ENCODE measurements at places on chromosomes 1 and 21.

GRCh38 chr1:3590951-3591865 is 20.1 kb downstream of the MEGF6 start:
- no peak for DNase-seq

DNA sequence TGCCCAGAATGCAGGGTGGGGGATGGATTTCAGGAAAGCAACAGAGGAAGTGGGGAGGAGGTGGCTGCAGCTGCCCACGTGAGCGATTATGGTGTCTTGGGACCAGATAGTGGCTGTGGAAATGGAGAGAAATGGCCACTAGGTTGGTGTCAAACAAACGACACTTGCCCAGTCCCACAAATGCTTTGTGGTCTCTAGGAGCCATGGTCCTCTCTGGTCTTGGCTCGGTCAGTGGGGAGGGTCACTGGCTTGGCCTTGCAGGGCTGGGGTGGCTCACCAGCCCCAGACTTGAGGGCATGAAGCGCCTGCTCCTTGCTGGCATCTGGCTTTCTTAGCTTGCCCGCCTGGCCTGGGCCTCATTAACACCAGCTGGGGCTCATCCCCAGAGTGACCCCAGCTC is 7.2 kb downstream of the PADI2 start:
- DNase-seq = no peak

DNA sequence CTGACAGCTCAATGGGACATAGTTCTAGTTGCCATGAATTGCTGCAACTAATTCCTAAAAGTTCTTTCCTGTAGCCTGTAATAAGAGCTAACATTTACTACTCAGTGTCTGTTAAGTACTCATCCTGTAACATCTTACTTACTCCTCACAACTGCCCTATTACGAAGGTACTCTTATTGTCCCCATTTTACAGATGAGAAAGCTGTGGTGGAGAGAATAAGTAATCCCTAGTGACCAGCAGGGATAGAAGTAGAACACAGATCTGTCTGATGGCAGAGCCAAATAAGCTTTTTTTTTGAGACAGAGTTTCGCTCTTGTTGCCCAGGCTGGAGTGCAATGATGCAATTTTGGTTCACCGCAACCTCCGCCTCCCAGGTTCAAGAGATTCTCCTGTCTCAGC is 3.1 kb downstream of the STK40 start:
- no peak for DNase-seq

GRCh38 chr1:115906627-115907026 is 65.7 kb upstream of the NHLH2 start:
- DNase-seq = no peak

DNA sequence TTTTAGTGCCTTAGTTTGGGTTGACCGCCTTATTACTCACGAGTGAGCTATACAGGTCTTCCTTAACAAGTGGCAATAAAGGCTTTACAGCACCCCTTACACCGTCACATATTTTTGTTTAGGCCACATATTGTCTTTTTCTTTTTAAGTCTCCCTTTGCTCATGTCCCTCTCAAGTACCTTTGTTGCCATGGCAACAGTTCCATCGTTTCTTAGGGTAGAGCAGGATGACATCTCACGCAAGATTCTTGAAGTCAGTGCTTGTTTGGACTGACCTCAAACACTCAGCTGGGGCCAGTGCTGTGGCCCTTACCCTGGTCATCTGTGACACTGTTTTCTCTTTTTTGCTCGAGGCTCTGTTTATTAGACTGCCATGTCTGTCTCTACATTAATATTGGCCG is 69.8 kb downstream of the PBX1 start:
- DNase-seq = no peak

DNA sequence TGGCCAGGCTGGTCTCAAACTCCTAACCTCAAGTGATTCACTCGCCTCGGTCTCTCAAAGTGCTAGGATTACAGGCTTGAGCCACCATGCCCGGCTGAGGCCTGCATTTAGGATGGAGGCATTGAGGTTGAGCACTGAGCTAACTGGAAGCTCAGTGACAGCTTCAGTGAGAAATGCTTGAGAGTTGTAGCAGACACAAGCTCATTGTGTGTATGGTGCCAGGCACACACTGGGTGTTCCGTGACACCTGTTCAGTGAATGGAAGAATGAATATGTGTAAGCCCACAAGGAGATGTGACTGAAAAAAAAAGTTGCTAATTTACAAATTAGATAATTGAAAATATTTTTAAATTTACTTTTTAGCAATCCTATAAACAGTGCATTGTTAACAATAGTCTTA is 21.8 kb downstream of the LURAP1 start:
- no peak for DNase-seq

DNA sequence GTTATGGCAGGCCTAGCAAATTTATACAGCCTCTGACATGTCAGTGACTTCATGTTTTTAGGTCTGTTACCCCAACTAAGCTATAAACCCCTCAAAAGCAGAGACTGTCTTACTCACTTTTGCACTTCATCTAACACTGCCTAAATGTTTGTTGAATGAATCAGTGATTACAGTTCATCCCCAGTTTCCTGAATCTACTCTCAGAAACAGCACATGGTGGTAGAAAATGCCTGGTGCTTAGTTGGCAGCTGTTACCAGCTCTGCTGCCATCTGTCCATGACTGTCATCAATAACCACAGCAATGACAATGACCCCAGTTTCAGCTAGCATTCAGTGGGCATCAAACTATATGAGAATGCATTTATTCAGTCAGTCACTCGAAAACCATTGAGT is 110.5 kb upstream of the SERBP1 start:
- DNase-seq = no peak

- DNase-seq = no peak
Measured at GRCh38 chr1:10789803-10790702, 6.4 kb downstream of the CASZ1 start.

DNA sequence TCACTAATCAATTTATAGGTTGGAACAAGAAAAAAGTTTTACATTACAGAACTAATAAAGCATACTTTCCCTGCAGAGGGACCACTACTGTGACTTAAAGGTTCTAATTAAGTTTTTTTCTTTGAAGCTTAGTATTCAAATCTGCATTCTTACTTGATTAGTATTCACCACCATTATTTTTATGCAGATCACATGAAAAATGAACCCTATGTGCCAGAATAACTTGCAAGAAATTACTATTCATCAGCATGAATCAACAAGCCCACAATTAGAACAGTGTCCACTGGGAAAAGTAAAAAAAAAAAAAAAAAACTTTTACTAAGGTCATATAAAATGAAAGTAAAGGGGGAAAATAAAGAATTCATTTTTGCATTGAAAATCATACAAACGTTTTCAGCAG is 90.8 kb downstream of the SMYD3 start:
- no peak for DNase-seq

GRCh38 chr1:19006000-19006399 is 49.5 kb upstream of the IFFO2 start:
- no peak for DNase-seq

GRCh38 chr21:45477176-45478114 is 64.8 kb downstream of the SLC19A1 start:
- DNase-seq = no peak

GRCh38 chr1:200090252-200091159 is 63.0 kb downstream of the NR5A2 start:
- peak; percentile 20 for DNase-seq

DNA sequence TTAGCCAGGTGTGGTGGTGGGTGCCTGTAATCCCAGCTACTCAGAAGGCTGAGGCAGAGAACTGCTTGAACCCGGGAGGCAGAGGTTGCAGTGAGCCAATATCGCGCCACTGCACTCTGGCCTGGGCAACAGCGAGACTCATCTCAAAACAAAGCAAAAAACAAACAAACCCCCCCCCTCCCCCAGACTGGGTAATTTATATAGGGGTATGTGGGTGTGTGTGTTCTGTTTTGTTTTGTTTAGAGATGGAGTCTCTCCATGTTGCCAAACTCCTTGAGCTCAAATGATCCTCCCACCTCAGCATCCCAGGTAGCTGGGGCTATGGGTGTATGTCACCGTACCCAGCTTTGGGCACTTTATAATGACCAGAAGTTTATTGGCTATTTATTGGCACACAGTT is 73.6 kb downstream of the SLC27A3 start:
- no peak for DNase-seq

- DNase-seq = no peak
Measured at GRCh38 chr1:230327892-230328284, 98.2 kb downstream of the PGBD5 start.

DNA sequence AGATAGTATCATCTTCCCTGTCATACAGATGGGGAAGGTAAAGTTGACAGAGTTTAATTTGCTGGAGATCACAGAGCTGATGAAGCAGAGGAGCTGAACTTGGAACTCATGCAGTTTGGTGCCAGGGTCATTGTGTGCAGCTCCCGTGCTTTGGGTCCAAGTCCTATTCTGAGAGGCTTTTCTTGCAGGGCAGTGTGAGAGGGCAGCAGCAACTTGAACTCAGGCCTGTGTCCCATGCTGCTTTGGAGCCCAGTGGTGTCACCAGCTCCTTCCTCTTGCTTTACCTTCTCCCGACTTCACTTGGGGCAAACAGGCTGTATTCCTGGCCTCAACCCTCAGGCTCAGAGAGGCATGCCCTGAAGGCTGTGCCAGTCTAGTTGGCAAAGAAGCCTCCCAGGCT is 24.7 kb downstream of the INAVA start:
- DNase-seq = no peak

DNA sequence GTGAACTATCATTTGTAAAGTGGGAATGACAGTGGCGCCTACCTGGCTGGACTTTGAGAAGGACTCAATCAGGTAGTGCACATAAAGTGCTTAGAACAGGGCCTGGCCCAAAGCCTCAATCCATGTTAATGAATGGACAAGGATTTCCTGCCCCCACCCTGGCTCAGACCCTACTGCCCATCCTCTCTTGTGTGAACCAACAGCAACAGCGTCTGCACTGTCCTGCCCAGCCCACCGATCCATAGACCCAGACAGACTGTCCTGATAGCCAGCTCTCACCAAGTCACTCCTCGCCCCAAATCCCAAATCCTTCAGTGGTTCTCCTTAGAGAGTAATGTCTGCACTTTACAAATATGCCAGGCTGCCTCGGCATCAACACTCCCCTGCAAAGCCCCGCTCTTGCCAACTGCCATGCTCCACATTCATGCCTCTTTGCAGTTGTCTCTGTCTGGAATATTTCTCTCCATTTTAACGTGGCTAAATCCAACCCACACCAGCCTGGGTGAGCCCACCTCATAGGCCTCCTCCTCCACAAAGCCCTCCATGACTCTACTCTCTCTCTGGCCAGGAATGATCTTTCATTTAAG is 157.6 kb upstream of the EDN2 start:
- no peak for DNase-seq

GRCh38 chr1:7770669-7770996 is 463 bp upstream of the VAMP3 start:
- no peak for DNase-seq

DNA sequence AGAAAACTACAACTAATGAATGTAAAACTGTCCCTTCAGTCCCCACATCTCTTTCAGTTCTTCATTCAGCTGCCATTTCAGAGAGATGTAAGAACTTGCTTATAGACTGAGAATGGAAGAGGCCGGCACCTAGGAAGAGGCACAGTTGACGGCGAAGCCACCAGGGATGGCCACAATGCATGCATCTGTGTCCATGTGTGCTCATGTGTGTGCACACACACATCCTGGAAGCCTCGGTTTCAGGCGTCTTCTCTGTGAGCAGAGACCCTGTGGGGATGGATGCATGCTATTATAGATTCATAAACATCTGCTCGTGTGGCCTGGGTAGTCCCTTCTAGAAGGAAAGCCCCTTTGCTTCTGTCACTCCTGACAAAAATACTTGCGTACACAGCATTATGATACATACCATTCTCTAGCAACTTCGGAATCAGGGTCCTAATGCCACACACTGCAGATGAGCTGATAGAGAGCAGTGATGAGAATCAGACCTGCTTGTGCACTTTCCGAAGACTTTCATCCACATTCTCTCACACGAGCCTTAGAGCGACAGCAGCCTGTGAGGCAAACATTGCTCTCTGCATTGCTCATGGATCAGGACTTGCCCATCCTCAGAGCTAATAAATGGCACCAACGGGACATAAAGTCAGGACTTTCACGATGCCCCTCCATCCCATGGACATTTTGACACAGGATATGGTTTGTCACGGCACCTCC is 12.4 kb upstream of the GPR61 start:
- DNase-seq = no peak

- no peak for DNase-seq
Measured at GRCh38 chr1:47024141-47024801, 802 bp downstream of the CYP4X1 start.

DNA sequence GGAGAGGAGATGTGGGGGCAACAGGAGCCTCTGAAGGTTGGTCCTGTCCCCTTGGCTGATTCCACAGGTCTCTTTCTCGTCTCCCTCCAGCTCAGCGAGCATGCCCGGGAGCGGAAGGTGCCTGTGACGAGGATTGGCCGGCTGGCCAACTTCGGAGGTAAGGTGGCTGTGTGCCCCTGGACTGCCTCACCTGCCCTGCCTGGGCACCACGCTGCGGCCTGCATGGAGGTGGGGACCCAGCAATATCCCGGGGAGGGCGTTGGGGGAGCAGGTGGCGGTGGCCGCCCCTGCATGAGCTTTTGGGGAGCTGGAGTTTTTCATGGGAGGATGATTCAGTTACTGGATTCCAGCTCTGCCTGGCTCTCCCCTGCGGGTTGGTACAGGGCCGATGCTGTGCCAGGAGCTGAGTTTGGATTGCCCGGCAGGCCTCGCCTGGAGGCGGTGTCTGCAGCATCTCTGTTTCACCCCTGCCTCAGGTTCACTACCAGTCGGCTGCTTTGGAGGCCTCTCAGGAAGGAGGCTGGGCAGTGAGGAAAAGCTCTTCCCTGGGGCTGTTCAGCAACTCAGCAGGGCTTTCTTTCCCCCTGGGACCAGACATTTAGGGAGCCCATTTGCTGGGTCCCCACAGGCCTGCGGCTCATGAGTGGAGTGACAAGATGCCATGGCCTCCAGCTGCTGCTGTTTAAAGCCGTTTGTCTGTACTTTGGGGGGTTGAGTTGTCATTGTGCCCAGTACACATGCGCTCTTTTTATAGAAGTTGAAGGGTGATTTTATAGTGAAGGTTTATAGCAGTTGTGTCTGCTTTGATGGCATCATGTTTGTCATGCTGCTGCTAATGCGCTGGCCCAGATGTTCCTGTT is 25.7 kb downstream of the COQ8A start:
- DNase-seq = no peak

DNA sequence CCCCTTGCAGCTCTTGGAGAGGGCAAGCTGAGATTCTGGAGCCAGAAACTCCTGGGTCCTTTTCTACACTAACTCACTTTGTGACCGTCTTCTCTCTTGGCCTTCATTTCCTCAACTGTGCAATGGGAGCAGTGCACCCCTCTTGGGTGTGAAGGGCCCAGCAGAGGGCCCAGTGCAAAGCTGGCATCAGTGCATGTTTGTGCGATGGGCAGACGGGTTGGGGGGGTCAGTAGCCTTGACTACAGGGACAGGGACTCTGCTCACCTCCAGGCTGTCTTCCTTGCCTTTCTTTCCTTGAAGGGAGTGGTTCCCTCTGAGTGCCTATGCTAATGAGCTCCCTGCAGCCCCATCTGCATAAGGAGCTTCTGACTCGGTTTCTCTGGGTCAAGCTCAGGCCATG is 51.0 kb downstream of the EDN2 start:
- no peak for DNase-seq

DNA sequence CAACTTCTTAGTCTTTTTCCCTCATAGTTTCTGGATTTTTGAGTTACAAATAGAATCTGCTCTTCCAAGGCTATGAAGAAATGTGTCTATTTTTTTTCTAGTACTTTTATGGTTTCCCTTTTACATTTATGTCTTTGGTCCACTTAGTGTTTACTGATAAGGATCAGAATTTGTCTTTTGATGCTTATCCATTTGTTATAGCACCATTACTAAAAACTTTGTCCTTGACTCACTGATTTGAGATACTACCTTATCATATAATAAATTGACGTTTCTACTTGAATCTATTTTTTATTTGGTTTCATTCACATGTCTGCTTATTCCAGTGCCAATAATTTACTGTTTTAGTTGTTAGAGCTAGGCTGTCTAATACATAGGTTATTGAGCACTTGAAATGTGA is 161.1 kb upstream of the DPYD start:
- DNase-seq = no peak

All from KBM-7 (cell line).